Brain pericyte (primary cell): ENCODE measurements at places on chromosomes 12 and 14.

DNA sequence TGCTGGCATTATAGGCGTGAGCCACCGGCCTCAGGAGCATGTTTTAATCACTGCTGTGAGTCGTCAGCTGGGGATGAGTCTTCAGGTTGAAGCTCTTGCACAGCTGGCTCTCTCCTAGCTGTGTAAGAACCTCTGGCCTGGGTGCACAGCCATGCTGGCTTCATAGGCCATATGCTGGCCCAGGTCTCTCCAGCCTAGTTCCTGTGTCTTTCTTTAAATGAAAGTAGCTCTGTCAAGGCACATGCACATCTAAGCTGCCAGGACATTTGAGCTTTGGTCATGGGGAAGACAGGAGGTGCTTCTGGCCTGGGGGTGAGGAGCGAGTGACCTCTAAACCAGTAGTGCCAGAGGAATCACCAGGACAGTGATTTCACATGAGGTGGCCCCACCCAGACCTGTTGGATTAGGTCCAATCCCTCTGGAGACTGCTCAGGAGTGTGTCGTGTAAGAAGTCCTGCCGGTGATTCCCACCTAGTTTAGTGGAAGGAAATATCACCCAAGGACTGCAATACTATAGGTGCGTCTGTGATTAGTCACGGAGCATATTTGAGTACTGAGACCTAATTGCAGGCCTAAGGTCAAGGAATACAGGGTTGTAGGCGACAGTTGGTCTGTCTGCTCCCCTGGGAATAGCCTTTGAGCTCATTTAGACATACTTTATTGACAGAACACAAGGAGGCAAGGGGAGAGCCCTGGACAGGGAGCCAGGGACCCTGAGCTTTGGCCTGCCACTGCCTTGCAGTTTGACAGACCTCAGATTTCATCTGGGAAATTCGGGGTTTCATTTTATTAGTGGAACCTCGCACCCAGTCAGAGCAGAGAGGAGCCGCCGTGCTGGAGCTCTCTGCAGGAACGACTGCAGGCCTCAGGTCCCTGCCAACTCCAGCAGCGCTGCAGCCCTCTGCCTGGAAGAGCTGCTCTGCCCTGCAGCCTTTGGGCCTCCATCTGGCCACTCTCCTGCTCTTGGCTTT, 67.0 kb downstream of the ANKRD9 start:
- DNase-seq, result no peak

GRCh38 chr14:58364316-58364715, 31.4 kb upstream of the TOMM20L start:
- no peak for DNase-seq

- DNase-seq, result no peak
Measured at GRCh38 chr12:13141686-13142085, 38.2 kb upstream of the GSG1 start.

- DNase-seq, result no peak
Measured at GRCh38 chr12:26028953-26029735, 70.7 kb downstream of the RASSF8 start.

DNA sequence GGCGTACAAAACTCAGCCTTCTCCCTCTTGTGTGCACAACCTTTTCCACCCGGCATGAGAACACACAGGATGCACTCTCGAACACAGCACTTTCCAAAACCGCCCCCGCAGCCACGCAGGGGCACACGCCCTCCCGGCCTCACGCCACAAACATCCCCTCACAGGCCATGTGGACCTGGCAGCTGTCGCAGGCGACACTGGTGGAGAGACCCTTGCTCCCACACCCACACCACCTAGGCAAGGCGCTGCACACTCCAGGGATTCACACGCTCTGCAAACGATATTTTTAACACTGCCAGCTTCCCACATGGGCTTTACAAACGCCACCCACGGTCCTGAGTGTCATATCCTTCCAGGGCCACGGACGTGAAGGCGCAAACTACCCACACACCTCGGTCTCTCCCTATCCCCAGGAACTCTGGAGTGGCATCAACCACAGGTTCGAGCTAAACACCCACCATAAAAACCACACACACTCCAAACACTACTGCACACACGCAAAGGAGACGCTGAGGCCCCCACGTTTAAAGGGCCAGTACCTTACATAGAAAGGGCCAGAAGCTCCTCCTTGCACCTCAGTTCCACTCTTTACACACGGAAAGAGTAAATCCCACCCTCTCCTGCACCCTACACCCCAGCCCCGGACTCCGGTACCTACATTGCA, 12.4 kb upstream of the ITGB7 start:
- DNase-seq, result no peak

DNA sequence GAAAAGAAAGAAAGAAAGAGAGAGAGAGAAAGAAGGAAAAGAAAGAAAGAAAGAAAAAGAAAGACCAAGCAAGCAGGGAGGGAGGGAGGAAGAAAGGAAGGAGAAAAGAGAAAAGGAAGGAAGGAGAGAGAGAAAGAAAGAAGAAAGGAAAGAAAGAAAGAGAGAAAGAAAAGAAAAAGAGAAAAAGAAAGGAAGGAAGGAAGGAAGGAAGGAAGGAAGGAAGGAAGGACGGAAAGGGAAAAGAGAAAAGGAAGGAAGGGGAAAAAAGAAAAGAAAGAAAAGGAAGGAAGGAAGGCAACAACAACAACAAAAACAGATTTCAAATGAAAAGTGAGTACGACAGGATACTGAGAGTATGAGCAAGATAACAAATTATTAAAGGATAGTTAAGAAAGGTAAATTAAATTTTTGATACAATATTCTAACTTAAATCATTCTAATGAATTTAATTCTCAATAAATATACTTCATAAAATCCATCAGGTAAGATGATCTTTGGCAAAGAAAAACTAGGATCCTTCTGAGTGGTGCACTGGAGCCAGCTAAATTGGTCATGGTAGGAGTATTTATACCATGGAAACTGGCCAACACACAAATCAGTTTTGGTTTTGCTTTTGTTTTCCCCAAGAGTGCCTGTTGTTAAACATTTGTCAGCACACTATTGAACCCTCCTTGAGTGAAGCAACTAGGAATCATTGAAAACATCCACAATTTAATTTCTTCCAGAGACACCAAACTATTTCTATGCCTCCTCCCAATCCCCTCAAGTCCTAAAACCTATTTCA, 56.1 kb upstream of the DYRK2 start:
- no peak for DNase-seq

DNA sequence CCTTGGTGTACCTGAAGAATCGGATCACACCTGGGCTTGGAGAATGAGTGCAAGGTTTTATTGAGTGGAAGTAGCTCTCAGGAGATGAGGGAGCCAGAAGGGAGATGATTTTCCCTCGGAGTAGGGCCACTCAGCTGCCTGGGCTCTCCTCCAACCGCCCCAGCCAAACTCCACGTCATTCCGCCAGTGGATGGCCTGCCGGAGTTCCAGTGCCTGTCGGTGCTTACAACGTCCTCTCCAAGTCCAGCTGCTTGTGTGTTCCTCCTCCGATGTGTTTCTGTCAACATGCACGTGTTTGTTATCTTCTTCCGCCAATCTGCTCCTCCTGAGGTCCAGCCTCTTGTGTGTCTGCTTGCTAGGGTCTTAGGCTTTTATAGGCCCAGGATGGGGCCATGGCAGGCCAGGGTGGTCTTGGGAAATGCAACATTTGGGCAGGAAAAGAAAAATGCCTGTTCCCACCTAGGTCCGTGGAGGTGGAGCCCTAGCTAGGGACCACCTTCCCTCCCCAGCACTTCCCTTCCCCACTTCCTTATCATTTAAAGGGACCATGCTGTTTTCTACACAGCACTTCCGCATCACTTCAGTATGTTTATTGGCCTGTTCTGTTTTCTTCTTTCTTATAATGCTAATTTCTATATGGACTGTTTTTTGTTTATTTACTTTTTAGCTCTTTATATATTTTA, 343.2 kb downstream of the PDZRN4 start:
- no peak for DNase-seq

DNA sequence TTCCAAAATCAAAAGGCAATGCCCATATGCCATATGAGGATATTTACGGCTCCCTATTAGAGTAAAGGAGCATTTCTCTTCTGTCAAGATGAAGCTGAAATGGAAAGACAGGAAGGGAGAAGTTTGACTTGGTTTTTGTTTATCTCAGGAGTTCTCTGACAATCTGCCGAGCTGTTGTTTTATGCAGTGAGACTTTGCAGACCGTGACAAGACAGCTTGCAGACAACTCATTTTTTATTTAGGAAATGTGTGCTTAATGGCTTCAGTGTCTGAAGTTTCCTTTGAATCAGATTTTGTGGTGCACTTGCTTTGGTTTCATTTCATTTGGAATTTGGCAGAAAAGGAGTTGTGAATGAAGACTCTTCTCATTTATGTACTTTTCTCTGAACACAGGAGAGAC, 145.4 kb downstream of the C12orf50 start:
- DNase-seq, result no peak
